Ecto neural progenitor cell (in vitro differentiated cells): ENCODE measurements at places on chromosomes 7 and 10.
A peak's percentile ranks its signal among the peaks of the same experiment; 100 is the strongest.

DNA sequence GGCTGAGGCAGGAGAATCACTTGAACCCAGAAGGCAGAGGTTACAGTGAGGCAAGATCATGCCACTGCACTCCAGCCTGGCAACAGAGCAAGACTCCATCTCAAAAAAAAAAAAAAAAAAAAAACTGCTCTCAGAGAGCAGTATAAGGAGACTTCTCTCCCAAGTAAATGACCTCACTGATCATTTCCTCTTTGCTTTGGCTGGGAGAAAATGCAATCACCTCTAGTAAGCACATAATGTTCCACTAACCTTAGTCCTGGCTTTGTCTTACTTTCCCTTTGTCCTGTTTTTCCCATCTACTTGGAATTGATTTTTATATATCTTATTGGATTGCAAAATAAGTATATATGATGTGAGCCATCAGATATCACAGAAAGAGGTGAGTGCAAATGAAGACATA lies 2.5 kb downstream of the SLC25A13 start:
- no peak for DNase-seq

- no peak for DNase-seq
Measured at GRCh38 chr7:21070571-21071090, 283.9 kb upstream of the SP8 start.

DNA sequence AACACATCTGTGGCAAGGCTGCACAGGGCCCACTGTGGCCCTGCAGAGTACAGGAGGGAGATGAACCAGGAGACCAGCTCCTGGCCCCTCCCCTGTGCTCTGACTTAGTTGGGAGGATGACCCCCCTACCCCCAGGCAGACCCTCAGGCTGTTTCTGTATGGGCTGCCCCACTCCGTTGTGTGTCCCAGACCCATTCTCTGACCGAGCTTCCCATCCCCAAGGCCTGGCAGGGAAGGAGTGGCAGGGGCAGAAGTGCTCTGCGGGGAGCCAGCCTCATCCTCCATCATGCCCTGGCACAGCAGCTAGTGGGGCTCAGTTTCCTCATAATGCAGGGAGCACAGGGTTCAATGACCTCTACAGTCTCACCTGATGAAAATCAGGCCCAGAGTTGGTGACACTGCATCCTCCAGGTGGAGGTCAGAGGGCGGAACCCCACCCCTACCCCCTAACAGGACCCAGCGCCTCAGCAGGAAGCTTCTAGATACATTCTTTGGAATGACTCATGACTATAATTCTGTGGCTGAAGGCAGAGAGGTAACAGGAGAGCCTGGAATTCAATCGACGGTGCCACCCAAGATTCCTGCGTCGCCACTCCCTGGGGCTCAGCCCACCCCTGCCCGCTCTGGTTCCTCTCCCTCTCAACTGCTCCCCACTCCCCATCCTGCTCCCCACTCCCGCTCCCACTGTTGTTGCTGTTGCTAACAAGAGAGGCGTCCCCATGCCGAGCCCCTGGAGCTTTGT lies 18.2 kb downstream of the PODXL start:
- no peak for DNase-seq

DNA sequence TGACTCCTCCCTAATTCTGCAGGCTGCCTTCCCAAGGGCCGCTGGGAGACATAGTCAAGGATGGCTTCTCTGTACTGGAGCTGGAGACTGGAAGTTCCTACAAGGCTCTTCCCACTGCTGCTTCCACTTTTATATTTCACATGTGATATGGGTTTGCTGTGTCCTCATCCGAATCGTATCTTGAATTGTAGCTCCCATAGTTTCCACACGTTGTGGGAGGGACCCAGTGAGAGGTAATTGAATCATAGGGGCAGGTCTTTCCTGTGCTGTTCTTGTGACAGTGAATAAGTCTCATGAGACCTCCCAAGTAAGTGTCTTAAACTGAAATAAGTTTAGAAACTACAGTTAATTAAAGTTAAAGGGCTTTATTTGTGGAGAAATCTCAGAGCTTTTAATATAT lies 47.0 kb upstream of the BICC1 start:
- no peak for DNase-seq

- DNase-seq: no peak
Measured at GRCh38 chr10:62186999-62187675, 81.5 kb downstream of the RTKN2 start.

- no peak for DNase-seq
Measured at GRCh38 chr7:102856036-102856435, 56.8 kb upstream of the LRRC17 start.

DNA sequence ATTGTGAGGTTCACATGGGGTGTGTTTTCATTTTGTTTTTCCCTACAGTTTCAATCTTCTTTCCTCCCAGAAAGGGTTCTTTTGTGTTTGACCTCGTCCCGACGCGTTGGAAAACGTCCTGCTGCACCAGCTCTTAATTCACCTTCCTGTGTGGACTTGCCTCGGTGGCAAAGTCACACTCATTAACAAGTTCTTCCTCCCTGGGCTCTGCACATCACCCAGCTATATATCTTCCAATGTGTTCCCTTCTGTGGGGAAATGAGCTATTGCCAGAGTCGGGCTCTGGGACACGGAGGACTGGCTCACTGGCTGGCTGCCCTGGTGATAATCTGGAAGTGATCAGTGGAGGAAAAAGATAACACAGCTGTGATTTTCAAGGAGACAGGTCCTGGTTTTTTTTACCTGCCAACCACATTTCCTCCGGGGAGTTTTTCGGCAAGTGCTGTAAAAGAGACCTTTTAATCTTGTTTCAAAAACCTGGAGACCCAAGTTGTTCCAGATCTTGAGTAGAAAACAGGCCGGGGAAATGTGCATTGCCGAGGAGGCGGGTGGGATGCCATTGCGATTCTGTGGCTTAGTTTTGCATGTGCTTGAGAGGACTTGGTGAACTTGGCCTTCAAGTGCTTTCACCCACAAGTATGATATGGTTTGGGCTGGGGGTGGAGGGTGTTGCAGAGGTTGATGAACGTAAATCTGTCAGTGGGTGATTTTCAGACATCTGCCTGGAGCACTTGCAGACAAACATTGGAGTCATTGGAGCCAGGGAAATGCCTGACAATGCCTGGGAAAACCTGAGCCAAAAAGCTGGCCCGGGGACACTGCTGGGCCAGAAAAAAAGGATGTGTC lies 96.5 kb upstream of the CREB5 start:
- no peak for DNase-seq

- no peak for DNase-seq
Measured at GRCh38 chr10:14074062-14074884, 256.5 kb downstream of the FRMD4A start.

GRCh38 chr10:122288262-122288661 lies 17.2 kb downstream of the BTBD16 start:
- no peak for DNase-seq

GRCh38 chr7:150367677-150368095 lies 936 bp upstream of the REPIN1 start:
- no peak for DNase-seq

- DNase-seq: peak; percentile 60
Measured at GRCh38 chr7:36303202-36304098, 86.2 kb upstream of the ANLN start.

DNA sequence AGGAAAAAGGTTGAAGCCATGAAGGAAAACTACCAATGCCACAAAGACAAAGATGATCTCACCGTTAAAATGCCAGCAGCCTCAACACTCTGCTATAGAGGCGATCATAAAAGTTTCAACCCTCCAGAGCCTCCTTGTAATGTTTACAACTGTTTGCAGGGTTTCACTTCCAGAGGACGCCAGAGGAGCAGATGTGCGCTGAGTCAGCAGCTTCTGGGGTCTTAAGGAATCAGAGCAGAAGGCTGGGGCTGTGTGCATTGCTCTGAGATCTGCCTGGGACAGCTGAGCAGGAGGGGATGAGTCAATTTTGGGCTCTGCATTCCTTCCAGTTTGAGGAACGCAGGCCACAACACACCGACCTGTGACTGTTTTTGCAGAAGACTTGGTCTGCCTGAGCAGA lies 98.3 kb downstream of the TMEM130 start:
- DNase-seq: peak; percentile 59

GRCh38 chr7:674454-675410 lies 51.8 kb upstream of the DNAAF5 start:
- DNase-seq: no peak

GRCh38 chr10:73863039-73863817 lies 11.1 kb downstream of the CAMK2G start:
- DNase-seq: no peak

GRCh38 chr7:108875139-108875538 lies 305.5 kb downstream of the DNAJB9 start:
- DNase-seq: no peak

- no peak for DNase-seq
Measured at GRCh38 chr10:93752761-93753160, 5.0 kb upstream of the LGI1 start.

GRCh38 chr10:85597006-85597405 lies 769.6 kb downstream of the GRID1 start:
- no peak for DNase-seq

- no peak for DNase-seq
Measured at GRCh38 chr7:14236834-14237233, 247.4 kb upstream of the ETV1 start.

DNA sequence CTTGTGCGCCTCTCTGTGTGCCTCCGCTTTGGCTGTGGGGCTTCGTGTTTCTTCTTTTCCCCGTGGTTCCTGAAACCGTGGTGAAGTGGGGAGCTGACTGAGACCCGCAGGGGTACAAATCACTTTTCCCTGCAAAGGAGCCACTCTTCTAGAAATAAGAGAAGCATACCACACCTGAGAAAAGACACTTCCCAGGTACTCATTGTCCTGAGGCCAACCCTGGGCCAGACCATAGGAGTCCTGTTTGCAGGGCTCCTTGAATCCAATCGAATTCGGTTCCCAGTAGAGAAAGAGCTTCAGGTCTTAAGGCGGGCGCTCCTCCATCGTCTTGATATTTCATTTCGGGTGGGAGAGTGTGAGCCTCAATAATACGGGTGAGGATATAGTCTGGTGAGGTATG lies 32.4 kb upstream of the ZNF273 start:
- DNase-seq: no peak

DNA sequence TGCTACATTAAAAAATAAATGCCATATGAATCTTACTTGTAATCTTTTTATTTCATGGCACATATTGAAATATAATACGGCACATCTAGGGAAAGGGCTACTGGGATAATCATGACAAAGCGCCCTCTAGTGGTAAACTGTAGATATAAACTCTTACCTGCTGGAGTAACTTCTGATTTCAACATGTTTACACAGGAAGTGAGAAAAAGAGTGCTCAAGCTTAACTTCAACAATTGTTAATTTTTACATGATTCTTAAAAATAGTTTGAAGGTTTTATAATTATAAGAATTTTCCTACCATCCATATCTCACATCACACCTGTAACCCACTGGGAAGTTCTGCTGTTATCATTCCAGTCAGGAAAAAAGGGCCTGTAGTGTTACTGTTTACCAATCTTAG lies 2.0 kb upstream of the HEPACAM2 start:
- DNase-seq: no peak

DNA sequence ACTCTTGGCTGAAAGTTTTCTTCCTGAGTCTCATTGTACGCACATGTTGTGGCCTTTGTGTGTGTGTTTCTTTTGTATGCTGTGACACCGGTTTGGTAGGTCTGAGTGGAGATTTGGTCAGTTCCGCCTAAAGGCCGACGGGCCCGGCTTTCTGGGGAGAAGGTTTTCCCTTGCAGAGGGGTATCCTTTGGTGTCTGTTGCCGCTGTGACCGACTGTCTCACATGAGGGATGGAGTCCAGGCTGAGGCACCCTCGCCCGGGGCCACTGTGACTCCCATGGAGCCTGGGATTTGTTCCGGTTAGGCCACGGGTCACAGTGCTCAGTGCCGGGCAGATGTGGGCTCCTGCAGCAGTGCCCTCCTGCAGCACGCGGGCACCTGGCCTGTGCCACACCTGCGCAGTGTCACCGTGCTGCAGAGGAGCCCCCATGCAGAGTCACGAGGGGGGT lies 19.4 kb downstream of the INPP5A start:
- DNase-seq: no peak

GRCh38 chr7:105578496-105578895 lies 2.8 kb downstream of the EFCAB10 start:
- no peak for DNase-seq

- no peak for DNase-seq
Measured at GRCh38 chr10:33487014-33487776, 152.7 kb upstream of the NRP1 start.

GRCh38 chr10:11437391-11438142 lies 173.9 kb downstream of the USP6NL start:
- DNase-seq: peak; percentile 51

DNA sequence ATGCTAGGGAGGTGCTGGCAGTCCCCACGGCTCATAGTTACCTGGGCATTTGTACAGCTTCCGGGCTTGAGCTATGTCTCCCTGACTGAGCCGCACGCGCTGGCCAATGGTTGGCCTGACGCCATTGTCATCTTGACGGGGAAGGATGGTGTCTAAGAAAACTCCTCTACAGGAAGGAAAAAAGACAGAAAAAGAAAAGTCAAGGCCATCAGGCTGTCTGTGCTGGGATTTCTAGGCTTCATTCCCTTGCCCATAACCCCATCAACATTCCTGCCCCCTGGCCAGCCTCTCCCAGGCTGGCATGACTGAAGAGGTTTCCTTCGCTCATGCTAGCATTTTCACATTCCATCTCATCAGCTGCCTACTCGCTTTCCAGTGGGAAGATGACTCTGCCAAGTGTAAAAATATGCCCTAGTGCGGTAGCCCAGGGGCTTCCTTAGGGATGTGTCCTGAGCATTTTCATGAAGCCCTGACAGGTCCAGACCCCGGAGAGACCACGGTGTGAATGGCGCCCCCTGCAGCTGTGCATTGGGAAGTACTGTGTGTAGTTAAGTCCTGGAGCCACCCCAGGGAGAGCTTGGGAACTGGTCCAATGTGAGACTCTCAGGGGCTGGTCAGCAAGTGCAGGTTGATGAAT lies 54.5 kb upstream of the OPALIN start:
- DNase-seq: no peak

- no peak for DNase-seq
Measured at GRCh38 chr10:11164551-11164802, 146.8 kb downstream of the CELF2 start.

DNA sequence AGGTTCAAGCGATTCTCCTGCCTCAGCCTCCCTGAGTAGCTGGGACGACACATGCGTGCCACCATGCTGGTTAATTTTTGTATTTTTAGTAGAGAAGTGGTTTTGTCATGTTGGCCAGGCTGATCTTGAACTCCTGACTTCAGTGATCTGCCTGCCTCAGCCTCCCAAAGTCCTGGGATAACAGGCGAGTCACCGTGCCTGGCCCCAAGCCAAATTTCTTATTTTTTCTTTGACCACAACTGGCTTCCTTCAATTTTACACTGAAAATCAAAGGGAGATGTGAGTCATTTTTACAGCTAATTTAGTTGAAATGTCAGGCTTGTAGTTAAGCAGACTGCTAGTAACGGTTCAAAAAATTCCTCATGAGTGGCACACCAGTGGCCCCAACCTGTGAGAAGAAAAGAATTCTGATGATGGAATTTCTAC lies 7.8 kb downstream of the RNF216 start:
- no peak for DNase-seq
